Foreskin melanocyte (primary cell): ENCODE measurements at places on chromosomes 7 and 10.
A peak's percentile ranks its signal among the peaks of the same experiment; 100 is the strongest.

GRCh38 chr10:58546722-58547445, 34.2 kb downstream of the BICC1 start:
- no peak for DNase-seq

DNA sequence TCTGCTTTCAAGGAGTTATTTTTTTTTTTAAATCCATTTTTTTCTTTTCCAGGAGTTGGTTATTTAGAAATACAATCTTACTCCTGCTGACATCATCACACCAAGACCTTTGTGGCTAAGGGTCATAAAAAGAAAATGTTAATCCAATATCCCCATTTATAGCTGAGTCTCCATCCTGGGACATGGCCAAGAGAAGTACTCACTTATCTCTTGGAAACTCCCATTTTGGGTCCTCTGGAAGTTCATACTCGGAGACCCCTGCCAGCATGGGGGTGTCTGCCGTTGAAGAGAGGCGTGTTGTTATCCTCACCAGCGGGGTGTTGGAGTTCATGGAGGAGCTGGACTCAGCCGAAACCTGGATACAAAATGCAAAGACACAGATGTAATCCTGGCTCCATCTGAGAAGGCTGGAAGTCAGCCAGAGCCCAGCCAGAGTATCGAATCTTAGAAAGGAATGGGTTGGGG, 94.6 kb downstream of the FGFR2 start:
- no peak for DNase-seq

DNA sequence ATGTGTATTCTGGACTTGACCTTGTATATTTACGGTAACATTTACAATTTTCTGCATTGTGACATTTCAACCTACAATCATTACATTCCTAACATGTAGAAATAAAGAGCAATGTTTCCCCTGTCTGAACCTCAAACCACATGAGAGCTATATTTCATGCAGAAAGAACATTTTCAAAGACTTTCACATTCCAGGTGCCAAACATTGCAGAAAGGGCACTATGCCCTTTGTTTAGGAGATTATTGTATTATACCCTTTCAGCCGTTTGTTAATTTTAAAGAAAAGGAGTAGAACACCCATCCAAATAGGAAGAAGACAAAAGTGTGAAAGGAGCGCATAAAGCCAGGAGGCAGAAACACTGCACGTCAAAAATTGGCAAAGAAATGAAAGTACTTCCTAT, 260.4 kb downstream of the RELN start:
- no peak for DNase-seq

DNA sequence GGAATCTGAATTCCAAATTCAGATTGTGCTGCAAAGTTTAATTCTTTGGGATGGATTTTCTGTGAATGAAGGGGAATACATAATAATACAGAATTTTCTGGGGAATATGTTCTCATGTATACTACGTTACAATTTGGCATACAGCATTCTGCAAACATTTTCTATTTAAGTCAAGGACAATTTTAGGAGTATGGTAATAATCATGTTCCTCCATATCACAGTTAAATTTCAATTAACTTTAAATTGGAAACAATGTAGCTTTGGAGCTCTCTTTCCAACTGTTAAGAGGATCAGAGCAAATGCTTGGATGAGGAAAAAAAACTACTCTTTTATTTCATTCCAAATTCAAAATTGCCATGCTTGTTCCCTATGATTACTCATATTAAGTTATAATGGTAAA, 217.5 kb downstream of the JAZF1 start:
- DNase-seq, result no peak

- DNase-seq, result peak; percentile 45
Measured at GRCh38 chr10:120607016-120607709, 150.1 kb downstream of the PLPP4 start.

GRCh38 chr7:57203161-57203791, 71.0 kb upstream of the ZNF479 start:
- DNase-seq, result no peak

- DNase-seq, result peak; percentile 57
Measured at GRCh38 chr10:20274571-20274970, 458.3 kb downstream of the PLXDC2 start.

- DNase-seq, result no peak
Measured at GRCh38 chr10:12396093-12396492, 46.7 kb downstream of the CAMK1D start.

GRCh38 chr10:125171402-125172306, 11.3 kb upstream of the CTBP2 start:
- DNase-seq, result no peak

DNA sequence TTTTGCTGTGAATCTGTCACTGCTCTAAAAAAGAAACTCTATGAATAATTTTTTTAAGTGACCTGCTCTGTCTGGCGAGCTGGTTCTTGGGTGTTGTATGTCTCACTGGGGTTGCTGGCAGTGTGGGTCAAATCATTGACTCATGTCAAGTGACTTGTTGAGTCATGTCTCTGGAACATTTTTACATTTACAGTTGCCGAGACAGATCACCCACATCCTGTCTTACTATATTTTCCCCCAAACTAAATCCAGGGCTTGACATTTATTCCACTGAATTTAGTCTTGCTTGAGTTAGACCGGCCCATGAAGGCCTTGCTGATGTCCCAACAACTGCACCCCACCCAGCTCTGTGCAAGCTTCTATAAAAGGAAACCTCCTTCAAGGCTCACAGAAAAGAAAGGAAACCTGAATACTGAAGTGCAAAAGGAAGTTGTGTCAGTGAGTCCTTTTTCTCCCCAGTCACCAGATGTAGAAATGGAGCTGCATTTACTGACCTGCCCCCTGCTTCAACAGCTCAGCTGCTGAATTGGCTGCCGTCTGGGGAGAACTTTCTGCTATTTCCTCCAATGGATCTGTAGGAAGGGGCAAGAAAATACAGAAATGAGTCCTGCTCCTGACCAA, 290.3 kb downstream of the TNS3 start:
- peak; percentile 94 for DNase-seq

GRCh38 chr7:20447021-20447650, 116.4 kb downstream of the ITGB8 start:
- DNase-seq, result no peak

- no peak for DNase-seq
Measured at GRCh38 chr7:69301253-69301652, 297.0 kb upstream of the AUTS2 start.

GRCh38 chr7:92404170-92404614, 43.1 kb upstream of the GATAD1 start:
- no peak for DNase-seq

- DNase-seq, result peak; percentile 6
Measured at GRCh38 chr7:114048386-114049235, 129.8 kb upstream of the PPP1R3A start.

- DNase-seq, result no peak
Measured at GRCh38 chr10:16182688-16183087, 254.1 kb upstream of the PTER start.

DNA sequence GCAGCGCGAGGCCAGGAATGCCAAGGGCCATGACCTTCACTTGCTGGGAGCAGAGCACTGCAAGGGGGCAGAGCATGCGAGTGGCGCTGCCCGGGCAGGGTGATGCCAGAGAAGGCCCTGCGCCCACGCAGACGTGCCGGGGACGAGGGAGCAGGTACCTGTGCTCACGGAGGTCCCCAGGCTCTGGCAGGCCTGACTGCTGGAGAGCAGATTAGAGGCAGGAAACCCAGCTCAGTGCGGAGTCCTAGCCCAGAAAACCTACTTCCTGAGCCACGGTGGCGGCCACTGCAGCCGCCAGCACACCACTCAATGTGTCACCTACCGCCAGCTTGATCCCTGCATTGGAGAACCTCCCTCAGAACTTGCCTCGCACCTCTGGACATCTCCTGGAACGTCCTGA, 148.4 kb downstream of the MAD1L1 start:
- DNase-seq, result no peak

GRCh38 chr10:80199828-80200227, 5.5 kb downstream of the ANXA11 start:
- DNase-seq, result no peak

DNA sequence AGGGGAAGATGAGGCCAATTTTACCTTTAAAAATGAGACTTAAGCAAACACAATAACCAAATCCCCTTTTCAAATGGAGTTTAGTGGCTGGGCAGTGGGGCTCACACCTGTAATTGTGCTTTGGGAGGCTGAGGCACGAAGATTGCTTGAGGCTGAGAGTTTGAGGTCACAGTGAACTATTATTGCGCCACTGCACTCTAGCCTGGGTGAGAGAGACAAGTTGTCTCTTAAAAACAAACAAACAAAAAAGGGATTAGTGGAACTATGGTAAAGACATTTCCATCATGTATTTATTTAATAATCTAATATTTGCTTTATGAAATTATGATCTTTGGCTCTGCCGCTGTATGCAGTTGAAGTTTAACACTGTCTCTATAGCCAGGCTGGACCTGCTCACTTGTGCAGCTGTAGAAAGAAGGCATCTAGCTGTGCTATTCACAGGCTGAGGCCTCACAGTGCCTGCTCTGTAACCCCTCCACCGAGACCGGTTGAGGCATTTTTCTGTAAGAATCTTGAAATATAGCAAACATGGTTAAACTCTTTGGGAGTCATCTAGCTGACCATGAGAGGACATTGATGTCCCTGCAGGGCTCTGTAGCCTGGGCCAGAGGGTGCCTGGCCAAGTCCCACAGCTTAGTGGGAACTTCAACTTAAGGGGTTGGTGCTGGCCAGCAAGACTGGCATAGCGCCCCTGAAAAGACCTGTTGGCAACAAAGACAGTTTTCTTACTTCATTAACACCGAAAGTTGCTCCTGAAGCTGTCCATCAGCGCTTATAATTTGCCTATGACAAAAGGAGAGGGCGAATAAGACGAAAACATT, 131.8 kb downstream of the BMPER start:
- DNase-seq, result no peak

- no peak for DNase-seq
Measured at GRCh38 chr7:77753173-77753572, 45.1 kb downstream of the TMEM60 start.

DNA sequence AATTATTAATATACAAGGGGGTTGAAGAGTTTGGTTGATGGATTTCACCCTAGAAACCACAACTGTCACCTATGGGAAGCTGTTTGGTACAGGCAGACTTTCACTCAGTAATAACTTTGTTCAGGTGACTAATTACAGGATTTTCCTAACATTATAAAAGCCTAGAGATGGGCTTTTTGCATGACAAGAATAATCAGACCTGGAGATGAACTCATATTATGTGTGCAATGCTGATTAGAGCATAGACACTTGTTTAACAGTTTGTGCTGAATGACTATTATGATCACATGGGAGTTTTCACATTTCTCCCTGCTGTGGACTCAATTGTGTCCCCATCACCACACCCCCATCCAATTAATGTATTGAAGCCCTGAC, 90.2 kb upstream of the STEAP4 start:
- no peak for DNase-seq

- DNase-seq, result no peak
Measured at GRCh38 chr10:133608855-133609254, 17.7 kb downstream of the FRG2B start.

DNA sequence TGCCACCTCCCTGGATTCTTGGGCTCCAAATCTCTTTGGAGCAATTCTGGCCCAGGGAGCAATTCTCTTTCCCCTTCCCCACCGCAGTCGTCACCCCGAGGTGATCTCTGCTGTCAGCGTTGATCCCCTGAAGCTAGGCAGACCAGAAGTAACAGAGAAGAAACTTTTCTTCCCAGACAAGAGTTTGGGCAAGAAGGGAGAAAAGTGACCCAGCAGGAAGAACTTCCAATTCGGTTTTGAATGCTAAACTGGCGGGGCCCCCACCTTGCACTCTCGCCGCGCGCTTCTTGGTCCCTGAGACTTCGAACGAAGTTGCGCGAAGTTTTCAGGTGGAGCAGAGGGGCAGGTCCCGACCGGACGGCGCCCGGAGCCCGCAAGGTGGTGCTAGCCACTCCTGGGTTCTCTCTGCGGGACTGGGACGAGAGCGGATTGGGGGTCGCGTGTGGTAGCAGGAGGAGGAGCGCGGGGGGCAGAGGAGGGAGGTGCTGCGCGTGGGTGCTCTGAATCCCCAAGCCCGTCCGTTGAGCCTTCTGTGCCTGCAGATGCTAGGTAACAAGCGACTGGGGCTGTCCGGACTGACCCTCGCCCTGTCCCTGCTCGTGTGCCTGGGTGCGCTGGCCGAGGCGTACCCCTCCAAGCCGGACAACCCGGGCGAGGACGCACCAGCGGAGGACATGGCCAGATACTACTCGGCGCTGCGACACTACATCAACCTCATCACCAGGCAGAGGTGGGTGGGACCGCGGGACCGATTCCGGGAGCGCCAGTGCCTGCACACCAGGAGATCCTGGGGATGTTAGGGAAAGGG, 913 bp downstream of the NPY start:
- no peak for DNase-seq

GRCh38 chr7:39233851-39234529, 256.3 kb downstream of the POU6F2 start:
- DNase-seq, result no peak

GRCh38 chr10:60434418-60435046, 44.9 kb upstream of the ANK3 start:
- DNase-seq, result no peak

DNA sequence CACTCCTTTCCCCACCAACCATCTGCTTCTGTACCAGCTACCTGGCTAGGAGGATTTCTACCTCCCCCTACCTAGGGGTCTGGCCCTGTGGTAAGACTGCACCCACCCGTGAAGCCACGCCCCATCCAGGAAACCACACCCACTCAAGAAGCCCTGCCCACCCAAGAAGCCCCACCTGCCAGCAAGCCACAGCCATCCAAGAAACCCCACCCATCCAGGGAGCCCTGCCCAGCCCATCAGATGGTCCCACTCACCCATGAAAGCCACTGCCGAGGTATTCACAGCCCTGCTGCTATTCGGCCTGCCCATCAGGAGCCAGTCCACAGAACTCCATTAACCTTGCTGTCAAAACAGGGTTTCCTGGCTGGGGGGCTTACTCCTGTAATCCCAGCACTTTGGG, 15.6 kb upstream of the MUC3A start:
- DNase-seq, result no peak

- no peak for DNase-seq
Measured at GRCh38 chr10:112588225-112588990, 141.4 kb downstream of the VTI1A start.

DNA sequence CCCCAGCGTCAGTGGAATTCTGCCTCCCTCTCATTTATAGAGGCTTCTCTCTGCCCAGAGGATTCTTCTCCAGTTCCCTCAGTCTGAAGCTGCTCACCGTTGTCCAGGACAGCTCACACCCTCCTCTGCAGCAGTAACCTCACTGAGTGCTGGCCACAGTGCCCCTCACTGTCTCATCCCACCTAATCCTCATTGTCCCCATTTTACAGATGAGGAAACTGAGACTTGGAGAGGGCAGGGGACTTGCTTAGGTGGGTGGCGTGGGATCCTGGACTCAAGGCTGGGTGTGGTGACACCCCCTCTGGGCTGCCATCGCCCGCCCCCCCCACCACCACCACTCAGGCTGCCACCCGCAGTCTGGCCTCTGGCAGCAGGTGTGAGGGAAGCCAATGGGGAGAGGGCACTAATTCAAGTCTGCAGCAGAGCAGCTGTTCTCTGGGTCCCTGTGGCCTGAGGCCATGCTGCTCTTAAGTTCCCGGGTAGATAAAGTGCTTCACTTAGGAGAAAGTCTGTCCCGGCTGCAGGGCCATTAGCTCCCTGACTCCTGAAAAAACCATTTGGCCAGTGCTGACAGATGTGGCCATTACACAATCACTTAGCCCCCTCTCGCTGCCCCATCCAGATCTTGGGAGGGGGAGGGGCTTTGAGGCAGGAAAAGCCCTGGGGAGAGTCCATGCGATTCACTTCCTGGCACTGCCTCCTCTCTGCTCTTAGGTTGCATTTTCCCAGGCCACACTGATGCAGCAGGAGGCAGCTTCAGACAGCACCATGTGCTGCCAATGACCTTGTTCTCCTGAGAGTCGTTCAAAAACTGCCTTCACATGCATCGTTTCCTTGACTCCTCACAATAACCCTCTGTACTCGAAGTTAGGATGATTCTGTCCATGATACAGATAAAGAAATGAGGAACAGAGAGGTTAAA, 36.3 kb downstream of the DRGX start:
- peak; percentile 38 for DNase-seq

GRCh38 chr7:95899919-95900513, 127.7 kb downstream of the DYNC1I1 start:
- DNase-seq, result peak; percentile 65
